ENCODE measurements at places on chromosomes 5 and 9.

- DNase-seq: no peak
These were observed 678.7 kb downstream of the MAT2B start for GRCh38 chr5:164184158-164184557.

DNA sequence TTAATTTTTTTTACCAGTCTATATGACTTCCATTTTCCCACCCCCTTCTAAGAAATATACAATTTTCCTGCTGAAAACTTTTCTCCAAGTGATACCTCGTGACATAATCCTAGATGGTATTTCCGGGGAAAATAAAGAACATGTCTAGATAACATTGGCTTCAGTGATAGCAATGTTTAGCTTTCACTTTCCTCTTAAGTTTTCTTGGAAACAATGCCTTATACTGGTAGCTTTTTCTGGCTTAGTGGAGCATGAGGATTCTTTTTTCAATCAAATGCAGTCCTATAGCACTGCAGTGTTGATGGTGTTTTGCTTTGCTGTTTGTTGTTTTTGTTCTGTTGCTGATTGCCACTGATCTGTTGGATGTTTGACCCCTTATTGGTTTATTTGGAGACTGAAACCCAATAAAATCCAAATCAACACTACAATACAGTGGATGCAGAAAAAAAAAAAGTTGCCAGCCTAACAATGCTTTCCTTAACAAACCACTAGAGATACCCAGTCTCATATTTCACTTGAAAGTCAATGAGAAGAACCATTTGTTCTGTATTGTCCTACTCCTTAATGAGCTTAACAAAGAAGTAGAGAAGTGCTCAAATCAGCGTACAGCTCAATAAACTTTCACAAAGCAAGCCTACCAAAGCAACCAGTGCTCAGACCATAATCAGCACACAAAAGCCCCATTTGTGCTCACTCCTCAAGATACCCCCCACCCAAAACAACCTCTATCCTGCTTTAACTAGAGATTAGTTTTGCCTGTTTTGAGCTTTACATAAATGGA is 74.2 kb upstream of the GRAMD2B start:
- DNase-seq: no peak

DNA sequence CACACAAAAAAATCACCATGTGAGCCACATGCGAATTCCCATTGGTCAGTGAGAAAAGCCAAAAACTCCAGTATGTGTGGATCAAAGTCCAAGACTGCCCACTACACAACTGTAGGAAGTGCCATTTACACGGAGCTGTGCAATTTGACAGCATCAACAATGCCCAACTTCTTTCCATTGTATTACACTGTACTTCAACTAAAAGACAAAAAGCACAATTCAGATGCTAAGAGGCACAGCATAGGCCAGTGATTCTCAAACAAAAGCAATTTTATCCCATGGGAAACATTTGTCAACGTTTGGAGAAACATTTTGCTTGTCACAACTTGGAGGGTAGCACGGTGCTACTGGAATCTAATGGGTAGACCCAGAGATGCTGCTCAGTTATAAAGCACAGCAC is 39.8 kb downstream of the IARS1 start:
- no peak for DNase-seq

- no peak for DNase-seq
These were observed 82.9 kb downstream of the GRAMD2B start for GRCh38 chr5:126506079-126506478.

- DNase-seq: peak; percentile 41
These were observed 26.5 kb upstream of the CDKN2B start for GRCh38 chr9:22035591-22036011.

DNA sequence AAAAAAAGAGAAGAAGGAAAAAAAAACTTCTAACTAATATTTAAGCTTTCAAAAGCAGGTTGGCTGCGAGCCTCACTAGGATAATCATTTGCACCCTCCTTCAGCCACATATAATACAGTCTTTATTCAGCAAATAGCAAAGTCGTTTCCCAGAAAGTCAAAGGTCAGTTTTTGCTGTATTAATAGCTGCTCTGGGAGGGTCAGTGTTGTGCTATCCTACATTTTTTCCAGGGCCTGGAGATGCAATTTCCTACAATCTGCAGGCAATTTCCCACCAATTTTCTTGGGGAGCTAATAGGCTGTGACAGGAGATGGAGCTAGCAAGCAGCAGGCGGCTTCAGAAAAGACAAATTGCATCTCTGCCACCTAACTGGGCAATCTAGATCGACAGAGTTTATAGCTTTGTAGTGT is 136.8 kb downstream of the TLE1 start:
- DNase-seq: no peak

DNA sequence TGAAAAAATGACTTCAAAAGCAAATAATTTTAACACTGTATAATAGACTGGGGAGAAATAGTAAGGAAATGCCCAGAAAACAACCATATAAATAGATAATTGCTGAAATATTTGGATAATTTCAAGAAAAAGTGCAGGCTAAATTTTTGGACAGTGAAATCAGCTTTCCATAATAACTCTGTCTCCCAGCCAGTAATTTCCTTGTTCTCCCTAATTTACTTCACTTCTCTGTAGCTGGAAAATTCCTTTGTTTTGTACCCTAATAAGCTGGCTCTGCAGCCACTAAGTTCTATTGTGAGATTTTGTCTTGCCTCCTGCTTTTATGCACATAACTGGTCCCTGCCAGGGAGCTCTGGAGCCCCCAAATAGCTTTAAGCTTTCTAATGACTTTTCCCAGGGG is 27.7 kb downstream of the PRDM6 start:
- no peak for DNase-seq

DNA sequence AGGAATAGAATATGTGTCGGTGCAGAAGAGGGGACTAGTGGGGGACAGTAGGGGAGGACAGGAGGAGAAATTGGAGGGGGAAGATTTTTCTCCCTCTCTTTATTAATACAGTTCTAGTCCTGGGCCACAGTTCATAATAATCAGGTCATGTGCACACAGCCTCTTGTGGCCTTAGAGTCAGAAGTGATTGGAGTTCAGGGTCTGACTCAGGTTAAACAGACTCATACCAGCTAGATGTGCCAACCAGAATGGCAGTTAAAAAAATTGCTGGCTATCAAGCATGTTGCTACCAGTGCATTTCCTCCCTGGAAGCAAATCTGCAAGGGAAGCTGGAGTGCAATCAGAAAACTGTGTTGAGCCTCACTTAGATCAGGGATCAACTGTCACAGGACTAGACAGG is 132.7 kb upstream of the MAP1B start:
- no peak for DNase-seq

DNA sequence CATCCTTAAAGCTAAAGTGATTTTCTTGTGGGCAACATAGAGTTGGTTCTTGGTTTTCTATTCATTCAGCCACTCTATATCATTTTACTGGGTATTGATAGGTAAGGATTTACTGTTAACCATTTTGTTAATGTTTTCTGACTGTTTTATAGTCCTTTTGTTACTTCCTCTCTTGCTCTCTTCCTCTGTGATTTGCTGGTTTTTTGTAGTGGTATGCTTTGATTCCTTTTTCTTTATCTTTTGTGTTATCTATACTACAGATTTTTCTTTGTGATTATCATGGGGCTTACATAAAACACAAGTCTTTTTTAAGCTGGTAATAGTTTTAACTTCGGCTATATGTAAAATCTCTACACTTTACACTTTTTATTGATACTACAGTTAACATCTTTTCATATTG is 43.3 kb downstream of the CREBRF start:
- DNase-seq: no peak

- peak; percentile 30 for DNase-seq
These were observed 413.1 kb downstream of the KCTD16 start for GRCh38 chr5:144583541-144584449.

Data from MV-4-11 (cell line).